ENCODE measurements at places on chromosomes 2 and 18. TPM values are rescaled to one million over a fixed set of nuclear protein-coding genes. Genes with fewer than 3 reads are reported as not detected.

The RAX gene
- not detected for total RNA-seq

The HYCC2 gene
- total RNA-seq = 0.49 TPM

The ABCB11 gene
- not detected for total RNA-seq

The SERPINB8 gene
- total RNA-seq = not detected

The LOXL3 gene
- 11.4 TPM for total RNA-seq

The IL18R1 gene
- total RNA-seq = not detected

The ROCK1 gene
- total RNA-seq = 10.8 TPM

The MRPS5 gene
- 76.7 TPM for total RNA-seq

The TIMM21 gene
- 41.9 TPM for total RNA-seq
